Fibroblast of skin of left quadriceps (primary cell): ENCODE measurements at places on chromosomes 7 and 10.

DNA sequence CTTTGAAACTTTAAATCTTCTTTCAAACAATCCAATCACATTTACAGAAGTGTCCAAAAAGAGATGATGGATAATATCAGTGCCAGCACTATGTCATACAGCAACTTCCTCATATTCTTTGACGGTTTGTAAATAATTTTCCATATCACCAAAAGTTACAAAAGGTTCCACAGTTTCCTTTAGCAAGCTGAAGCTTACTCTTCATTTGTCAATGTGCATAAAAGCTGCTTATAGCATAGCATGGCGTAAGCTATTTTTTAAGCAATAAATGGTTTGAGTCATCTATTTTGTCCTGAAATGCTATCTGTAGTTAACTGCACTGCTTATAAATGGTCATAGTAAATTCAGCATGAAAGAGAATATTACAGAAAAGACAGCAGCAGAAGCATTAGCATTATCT is 95.1 kb downstream of the ETV1 start:
- no peak for DNase-seq

- DNase-seq = no peak
Measured at GRCh38 chr7:91140982-91141381, 123.3 kb upstream of the FZD1 start.

DNA sequence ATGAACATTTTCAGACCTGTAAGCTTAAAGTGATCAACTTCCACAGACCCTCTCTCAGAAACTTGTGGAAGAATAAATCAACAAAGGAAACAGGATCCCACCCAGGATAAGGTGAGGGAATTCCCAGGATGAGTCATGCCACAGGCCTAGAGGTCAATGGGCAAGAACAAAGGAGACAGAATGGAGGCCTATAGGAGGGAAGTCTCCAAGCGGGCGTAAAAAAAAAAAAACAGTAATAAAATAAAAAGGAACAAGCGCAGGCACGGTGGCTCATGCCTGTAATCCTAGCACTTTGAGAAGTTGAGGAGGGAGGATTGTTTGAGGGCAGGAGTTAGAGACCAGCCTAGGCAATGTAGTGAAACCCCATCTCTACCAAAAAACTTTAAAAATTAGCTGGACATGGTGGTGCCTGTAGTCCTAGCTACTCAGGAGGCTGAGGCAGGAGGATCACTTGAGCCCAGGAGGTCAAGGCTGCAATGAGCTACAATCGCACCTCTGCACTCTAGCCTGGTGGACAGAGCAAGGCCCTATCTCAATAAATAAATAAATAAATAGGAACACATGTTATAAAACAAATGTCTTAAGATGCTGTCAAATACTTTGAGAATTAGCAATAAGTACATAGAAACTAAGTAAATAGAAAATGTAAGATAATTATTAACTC is 8.4 kb downstream of the SORBS1 start:
- DNase-seq = no peak

GRCh38 chr10:80204677-80205476 is 460 bp downstream of the ANXA11 start:
- DNase-seq = no peak

- DNase-seq = no peak
Measured at GRCh38 chr7:43742692-43743091, 13.4 kb upstream of the COA1 start.

DNA sequence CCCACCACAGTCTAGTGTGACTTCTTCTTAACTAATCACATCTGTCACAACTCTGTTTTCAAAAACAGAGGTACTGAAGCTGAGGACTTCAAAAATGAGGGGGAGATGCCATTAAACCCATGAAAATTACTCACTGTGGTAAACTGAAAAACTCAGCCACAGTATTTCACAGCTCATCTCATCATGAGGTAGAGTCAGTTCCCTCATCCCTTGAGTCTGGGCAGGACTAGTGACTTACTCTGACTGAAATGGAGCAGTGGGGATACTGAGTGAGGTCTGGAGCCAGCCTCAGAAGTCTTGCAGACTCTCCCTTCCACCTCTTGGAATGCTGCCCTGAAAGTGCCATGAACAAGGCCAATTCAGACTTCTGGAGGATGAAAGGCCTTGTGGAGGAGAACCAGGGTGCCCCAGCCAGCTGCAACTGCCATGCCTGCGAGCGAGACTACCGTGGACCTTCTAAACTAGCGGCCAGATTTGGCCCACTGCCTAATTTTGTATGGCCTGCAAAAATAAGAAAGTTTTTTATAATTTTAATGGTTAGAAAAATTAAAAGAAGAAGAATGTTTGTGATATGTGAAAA is 24.7 kb upstream of the ANKRD1 start:
- DNase-seq = no peak

- DNase-seq = no peak
Measured at GRCh38 chr10:48470893-48471805, 133.7 kb downstream of the ARHGAP22 start.

DNA sequence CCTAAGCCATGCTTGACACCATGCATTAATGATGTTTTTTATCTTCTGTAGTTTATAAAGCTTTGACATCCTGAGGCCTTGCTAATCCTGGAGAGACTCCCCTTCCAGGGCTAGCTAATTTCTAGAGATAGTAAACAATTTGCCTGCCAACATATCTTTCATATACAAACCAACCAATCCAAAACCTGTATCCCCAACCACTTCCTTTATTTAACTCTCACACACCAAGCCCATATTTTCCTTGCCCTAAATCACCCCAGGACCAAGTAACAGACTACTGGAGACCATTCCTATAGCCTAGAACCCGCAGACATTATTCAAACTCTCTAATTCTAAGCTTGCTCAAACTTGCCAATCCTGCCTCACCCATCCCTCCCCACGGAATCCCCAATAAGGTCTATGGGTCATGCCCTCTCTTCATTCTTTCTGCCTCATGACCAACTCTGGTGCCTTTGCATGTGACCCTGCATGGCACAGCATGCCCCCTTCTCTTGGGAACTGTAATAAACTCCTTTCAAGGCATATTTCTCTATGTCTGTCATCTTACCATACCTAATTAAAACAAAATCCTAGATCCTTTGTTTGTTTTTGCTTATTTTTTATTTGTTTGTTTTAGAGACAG is 116.6 kb upstream of the CACUL1 start:
- DNase-seq = no peak

GRCh38 chr10:64682043-64682442 is 1160.8 kb downstream of the REEP3 start:
- no peak for DNase-seq

- peak; percentile 63 for DNase-seq
Measured at GRCh38 chr10:63083904-63084689, 49.0 kb upstream of the NRBF2 start.

DNA sequence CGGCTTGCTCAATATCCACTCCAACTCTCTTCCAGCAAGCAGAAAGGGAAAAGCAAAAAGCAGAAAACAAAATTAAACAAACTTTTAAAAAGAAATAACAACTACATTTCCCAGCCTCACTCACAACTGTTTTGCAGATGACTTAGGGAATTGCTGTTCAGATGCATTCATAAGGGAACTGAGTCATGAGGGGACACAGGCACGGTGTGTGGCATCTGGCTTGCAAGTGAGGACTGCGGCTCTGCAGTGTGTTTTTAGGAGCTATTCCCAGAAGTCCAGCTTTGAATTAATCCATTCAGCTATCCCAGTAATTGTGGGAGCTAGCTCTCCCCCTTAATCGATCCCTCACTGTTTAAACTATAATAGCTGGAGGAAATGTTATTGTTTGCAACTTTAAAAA is 30.3 kb downstream of the PTN start:
- DNase-seq = no peak

- DNase-seq = no peak
Measured at GRCh38 chr7:12642508-12642907, 44.9 kb upstream of the ARL4A start.

DNA sequence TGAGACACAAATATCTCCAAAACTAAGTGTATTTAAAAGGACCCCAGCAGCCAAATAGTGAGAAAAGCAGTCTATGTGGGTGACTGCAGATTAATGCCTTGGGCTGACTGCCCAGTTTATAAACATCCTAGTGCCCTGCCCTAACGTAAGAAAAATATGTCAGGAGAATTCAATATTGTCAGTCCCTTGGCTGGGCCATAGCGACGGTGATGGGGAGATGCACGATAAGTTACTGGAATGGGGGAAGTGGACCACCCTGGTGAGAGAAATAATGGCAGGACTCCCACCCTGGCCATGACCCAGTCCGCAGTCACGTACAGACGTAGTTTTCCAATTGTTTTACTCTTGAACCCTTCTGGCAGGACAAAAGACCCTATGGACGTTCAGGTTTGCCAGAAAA is 48.0 kb downstream of the JCAD start:
- no peak for DNase-seq

DNA sequence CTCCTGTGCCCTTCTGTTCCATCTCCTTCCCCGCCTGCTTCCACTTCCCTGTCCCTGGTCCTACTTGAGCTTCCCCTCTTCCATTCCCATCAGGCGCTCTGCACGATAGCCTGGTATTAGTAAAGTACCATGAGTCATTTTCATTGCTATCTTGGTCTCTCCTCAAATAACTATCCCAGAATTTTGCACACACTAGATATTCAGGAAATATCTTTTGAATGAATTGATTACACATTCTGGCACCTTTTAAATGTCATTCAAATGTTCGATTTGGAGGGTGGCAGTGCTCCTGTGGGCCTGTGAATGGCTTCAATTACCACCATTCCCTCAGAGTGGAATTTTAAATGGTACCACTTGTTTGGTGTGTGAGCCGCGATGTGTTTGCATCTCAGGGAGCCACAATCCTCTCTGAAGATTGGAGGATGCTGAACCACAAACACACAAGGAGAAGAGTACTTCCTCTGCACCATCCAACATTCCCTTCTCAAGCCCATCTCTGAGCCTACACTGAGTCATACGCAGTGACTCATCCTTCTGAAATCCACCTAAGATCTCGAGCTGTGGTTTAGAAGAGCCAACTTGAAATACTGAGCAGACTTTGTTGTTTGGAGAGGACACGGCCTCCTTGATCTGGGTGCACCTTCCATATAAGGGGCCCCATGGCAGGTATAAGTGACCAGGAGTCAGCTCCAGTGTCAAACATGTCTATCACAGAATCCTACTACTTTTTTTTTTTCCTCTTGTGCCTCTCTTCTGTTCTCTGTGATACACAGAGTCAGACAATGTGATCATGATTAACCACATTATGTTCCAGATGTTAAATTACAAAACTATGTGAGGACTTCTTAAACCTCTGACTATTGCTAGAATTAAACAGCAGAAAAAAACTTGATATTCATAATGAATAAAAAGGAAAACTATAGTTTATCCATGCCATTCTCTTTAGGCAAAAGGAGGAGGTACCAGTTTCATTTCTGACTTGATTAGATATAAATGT is 81.9 kb downstream of the BMPER start:
- DNase-seq = peak; percentile 99

DNA sequence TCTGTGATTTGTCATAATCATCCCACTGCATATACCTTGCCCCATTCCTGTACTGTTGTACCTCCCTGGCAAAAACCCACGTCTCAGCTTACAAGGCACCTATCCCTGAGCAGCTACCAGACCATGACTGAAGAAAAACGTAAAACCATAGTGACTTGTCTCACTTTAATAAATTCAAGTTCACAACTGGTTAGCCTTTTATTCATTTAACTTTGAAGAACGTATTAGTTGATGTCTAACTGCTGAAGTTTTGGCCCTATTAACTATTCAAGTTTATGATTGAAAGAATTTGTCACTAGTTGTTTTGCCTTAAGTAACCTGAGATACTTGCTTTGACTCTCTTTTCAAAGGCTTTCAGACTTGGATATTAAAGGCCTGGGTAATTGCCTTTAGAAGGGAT is 59.7 kb downstream of the GALNT11 start:
- DNase-seq = no peak

DNA sequence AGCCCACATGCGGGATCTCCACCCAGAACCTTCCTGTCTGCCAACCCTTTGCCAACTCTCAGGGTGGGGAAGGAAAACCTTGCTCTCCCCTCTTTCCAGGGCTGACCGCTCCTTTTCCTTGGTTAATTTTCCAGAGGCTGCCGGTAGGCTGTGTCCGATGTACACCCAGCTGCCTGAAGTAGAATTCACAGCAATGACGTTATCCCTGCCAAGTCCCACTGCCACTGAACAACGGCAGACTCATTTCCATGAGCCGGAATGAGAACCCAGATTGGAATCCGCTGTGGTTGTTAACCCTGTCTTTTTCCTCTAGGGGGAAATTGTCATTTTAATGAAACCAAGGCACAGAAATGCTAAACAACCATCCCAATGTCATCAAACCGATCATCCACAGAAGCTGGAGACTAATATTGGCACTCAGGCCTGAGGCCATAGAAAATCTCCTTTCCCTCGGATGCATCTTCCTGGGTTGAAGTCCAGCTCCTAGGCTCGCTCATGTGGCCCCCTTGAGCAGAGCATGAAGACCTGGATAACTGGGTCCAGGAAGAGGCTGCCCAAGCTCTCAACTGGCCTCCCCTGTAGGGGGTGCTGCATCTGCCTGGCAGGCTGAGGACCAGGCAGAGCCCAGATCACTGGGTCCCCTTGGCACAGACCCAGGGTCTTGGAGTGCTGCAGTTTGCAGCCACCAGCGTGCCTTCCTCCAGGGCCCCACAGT is 30.4 kb downstream of the KLRG2 start:
- DNase-seq = no peak

- no peak for DNase-seq
Measured at GRCh38 chr7:124489925-124490324, 275.7 kb downstream of the GPR37 start.

- no peak for DNase-seq
Measured at GRCh38 chr10:124289851-124290795, 128.6 kb downstream of the OAT start.

DNA sequence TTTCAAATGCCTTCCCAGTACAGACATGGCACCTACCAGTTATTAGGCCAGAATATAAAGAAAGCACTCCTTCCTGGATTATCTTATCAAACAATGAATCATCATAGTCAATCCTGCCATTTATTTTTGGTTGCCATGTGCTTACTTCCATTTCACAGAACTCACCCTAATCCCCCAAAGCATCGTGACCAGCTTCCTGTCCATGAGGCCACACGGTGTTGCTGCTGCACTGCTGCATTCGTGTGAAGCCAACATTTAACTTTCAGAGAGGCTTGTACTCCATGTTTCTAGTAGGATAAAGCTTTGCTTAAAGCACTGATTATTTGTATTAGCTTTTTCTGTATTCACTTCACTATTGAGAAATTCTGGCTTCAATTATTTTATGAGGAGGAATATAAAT is 14.4 kb downstream of the COL28A1 start:
- DNase-seq = no peak

GRCh38 chr7:33841705-33842129 is 63.6 kb upstream of the BMPER start:
- peak; percentile 51 for DNase-seq

DNA sequence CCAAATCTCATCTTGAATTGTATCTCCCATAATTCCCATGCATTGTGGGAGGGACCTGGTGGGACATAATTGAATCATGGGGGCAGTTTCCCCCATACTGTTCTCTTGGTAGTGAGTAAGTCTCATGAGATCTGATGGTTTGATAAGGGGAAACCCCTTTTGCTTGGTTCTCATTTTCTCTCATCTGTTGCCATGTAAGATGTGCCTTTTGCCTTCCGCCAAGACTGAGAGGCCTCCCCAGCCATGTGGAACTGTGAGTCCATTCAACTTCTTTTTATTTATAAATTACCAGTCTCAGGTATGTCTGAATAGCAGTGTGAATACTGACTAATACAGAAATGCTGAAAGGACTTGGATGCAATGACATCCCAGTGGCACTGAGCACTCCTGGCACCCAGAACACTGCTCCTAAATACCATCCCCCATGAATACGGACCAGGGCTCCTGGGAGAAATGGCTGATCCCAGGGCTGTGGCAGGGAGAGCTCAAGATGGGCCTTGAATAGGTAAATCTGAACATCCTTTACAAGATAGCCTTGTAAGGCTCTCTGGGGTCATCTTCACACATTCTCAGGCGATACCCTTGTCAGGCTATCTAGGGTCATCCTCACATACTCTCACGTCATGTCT is 19.4 kb downstream of the ZFAND2A start:
- no peak for DNase-seq
